ENCODE measurements at places on chromosomes 11 and 22.

- no peak for DNase-seq
Observed at GRCh38 chr11:110034806-110035205, 58.4 kb upstream of the ZC3H12C start.

GRCh38 chr11:126497581-126498122 is 142.2 kb downstream of the ST3GAL4 start:
- no peak for DNase-seq

DNA sequence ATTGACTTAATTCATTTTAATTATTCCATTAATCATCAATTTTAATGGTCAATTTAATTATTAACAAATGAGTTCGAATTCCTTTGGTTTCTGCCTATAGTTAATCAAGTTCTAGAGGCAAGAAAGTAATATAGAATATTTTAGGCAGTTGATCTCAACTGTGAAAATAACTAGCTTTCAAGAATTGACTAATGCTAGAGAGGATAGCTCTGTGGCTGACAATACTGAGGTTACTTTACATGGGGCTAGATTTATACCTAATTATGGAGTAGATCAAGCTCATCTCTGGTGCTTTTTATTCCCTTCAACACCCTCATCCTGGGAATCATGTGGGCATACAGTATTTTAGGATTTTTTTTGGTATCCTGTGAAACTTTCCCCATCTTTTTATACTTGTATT is 259.4 kb downstream of the GRM5 start:
- DNase-seq, result no peak

- no peak for DNase-seq
Observed at GRCh38 chr11:134800826-134801225, 388.8 kb upstream of the B3GAT1 start.

DNA sequence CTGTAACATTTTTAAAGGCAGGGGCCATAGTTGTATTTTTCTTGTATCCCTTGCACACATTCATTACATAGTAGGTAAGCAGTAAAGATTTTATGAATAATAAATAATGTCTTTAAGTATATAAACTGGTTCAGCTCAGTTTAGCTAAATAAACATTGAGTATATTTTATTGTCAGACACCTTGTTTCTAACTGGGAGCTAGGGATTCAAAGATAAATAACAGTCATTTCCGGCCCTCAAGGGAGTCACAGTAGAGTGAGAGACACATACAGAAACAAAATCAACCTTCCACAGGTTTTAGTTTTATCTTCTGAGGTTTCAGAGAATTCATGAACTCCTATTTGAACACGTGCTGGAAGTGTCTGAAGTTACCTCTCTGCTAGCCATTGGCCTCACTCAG is 760.2 kb downstream of the DLG2 start:
- no peak for DNase-seq

DNA sequence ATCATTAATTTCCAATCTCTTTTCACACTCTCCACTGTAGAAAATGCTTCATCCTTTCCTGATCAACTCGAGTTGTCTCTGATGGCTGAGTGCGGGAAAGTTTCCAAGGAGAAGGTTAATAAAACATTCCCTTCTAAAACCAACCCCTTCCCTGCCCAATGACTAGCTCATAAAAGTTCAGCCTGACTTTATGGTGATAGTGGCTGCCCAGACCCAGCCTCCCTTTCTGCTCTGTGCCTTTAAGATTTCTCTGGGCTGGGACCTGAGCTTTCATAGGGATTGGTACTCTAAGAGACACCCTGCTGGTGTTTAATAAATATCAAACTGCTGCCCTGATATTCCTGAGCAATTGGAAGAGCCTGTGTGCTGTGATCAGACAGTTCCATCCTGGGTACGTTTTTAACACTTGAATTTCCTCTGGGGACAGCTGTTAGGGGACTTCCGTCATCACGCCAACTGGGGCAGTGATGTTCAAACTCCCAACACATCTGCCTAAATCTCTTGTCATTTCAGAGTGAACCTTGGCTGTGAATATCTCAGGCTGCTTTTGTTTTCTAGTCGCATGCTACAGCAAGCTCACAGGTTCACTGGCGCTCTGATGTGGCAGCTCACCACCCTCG is 195.0 kb upstream of the KIRREL3 start:
- no peak for DNase-seq

DNA sequence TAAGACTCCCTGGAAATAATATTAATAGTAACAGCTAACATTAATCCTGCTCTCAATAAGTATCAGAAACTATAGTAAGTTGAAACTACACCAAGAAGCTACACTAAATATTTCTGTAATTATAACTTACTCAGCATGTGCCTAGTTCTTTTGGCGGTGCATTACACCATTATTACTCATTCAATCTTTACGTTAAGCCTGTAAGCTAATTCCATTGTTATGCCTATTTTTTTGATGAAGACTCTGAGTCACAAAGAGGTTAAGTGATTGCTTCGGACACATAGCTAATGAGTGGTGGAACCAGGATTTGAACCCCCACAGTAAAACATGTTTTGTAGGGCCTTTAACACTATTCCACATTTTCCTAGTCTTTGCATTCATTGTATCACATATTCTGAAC is 111.6 kb downstream of the RASSF10 start:
- DNase-seq, result no peak

DNA sequence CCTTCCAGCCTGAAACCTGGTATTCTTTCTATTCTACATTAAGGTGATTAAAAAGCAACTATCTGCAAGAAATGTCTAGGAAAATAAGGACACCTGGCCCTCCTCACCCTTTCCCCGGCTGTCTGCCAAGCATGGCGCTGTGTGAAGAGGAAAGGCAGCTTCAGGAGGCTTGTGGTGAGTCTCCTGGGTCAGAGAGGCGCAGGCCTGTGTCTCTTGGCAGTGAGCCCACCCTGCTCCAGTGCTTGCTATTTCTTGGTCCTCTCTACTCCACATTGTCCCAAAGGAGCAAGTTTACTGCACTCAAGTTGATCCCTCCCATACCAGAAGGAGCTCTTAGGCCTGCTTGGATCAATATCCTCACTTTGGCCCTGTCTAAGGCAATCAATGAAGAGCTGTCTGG is 520.7 kb upstream of the B3GAT1 start:
- no peak for DNase-seq

DNA sequence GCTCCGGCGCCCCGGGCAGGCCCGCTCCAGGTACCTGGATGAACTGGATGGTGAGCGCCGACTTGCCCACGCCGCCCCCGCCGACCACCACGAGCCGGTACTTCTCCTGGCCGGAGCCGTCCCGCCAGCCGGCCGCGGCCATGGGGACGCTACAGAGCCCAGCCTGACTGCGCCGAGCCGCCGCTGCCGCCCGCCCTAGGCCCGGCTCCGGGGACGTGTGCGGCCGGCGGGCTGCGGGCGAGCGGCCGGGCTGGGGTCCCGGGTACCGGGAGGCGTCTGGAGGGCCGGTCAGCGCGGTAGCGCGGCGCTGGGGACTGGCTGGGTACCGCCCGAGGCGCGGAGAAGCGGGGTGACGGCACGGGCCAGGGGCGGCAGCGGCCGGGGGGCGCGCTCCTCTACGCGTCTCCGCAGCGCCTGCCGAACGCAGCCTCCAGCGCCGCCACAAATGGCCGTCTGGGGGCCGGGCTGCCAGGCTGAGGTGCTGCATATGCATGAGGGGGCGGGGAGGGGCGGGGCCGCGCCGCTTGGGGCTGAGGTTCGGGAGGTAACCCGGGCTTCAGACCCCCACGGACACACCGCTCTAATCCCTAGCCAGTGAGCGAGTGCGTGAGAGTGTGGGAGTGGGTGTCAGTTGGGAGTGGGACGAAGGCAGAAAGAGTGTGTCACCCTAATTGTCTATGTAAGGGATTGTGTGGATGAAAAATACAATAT is at the start of gene RRAS2:
TSS of gene RRAS2 (minus strand) at position 455 of the 711 bp plus-strand sequence. CDS start at position 142, 313 bp downstream.
- DNase-seq, result peak; percentile 66

DNA sequence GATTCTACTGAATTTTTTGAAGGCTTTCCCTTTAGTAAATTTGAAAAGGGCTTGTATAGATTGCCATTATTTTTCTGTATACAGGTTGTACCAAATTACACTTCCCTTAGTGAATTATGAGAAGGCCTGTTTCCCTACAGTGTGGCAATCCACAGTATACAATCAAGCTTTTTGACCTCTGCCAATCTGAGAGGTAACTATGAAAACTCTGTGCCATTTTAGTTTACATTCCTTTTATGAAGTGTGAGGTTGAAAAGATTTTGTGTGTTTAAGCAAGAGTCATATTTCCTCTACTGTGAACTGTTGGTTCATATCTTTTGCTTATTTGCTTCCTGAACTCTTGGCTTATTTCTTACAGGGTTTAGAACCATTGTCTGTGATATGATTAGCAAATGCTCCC is 432.5 kb downstream of the KCNA4 start:
- DNase-seq, result no peak

DNA sequence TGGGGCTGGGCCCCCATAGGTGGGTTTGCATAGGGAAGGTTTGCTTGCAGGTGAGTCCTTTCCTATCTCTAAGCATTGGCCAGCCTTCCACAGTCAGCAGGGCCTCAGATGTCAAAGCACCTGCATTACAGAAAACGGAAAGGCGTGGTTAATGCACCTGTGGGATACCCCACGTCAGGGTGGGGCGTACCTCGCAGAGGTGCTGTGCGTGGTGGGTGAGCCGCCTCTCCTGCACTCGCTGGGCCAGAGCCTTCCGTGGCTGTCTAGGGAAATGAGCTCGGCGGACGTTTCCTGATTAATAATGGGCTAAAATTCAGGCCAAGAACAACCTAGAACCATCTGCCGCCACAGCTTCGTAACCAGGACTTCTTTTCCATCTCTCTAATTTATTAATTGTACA is 32.3 kb downstream of the ST14 start:
- no peak for DNase-seq

DNA sequence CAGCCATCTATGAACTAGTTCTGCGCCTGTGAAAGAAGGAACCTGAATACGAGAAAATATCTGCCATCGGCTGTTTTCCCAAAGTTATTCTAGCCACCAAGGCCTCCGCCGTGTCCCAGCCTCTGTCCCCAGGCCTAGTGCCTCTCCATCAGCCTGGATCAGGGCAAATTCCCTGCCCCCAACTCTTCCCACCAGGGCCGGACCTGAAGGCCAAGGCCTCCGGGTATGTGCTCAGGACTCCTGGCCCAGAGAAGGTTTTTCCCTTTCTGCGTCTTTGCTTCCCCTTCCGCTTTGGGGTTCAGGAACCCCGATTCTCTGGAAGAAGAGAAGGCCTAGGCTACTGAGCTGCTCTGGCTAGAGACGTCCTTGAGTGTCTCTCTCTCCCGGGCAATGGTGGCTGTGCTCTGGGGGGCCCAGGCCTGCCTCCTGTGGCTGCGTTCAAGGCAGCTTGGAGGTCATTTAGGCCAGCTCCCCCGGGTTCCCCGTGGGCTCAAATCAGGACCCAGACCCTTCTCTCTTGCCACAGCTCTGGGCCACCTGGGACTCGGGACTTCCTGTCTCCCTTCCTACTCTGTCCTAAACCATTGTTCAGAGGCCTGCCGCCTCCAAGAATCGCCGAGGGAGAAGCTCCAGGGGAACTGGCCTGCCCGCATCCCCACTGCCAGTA is 1.6 kb downstream of the ALX4 start:
- DNase-seq, result no peak

DNA sequence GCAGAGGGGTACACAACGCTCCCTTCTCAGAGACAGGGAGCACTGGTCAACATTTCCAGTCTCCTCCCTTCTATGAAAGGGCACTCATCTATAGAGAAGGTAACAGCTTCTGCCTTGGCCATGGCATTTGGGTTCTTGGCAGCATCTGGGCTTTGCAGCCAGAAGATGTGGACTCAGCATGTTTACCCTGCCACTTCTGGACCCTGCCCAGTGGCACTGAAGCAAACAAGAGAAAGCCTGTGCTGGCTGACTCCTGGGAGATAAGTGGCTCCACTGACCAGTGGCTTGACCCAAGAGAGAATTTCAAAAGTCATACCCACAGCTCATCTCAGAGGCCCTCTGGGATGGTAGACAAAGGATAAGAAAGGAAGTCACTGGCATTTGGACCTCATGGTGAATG is 8.0 kb downstream of the CSNK2A3 start:
- no peak for DNase-seq

DNA sequence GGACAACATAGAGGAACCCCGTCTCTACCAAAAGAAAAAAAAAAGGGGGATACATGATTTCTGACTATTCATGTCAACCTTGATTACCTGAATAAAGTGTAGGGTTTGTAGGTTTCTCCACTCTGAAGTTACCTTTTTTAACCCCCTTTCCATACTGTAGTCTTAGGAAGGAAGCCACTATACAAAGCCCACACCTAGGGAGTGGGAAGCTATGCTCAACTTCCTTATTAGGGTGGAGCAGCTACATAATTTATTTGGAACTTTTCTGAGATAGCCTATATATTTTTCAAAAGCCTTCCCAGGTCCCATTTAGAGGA is 582 bp upstream of the ATP6V1E1 start:
- no peak for DNase-seq

DNA sequence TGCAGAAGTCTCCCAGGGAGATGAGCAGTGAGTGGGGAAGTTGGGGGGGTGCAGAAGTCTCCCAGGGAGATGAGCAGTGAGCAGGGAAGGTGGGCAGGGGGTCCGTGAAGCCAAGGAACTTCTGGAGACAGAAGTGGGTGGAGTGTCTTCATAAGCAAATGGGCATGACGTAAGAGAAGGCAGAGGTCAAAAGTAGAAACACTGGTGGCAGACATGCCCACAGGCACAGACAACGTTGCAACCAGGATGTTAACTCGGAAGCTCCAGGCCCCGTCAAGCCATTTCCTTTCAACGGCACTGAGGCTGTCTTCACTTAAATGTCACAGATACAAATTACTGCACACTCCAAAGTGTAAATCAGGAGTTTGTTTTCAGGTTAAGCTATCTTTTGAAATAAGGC is 186.1 kb downstream of the SHANK2 start:
- DNase-seq, result no peak

- no peak for DNase-seq
Observed at GRCh38 chr11:112477152-112477551, 216.5 kb upstream of the PLET1 start.

GRCh38 chr11:72551571-72551970 is 117.2 kb upstream of the CLPB start:
- DNase-seq, result no peak

GRCh38 chr22:27868732-27869282 is 50.2 kb downstream of the PITPNB start:
- DNase-seq, result no peak

DNA sequence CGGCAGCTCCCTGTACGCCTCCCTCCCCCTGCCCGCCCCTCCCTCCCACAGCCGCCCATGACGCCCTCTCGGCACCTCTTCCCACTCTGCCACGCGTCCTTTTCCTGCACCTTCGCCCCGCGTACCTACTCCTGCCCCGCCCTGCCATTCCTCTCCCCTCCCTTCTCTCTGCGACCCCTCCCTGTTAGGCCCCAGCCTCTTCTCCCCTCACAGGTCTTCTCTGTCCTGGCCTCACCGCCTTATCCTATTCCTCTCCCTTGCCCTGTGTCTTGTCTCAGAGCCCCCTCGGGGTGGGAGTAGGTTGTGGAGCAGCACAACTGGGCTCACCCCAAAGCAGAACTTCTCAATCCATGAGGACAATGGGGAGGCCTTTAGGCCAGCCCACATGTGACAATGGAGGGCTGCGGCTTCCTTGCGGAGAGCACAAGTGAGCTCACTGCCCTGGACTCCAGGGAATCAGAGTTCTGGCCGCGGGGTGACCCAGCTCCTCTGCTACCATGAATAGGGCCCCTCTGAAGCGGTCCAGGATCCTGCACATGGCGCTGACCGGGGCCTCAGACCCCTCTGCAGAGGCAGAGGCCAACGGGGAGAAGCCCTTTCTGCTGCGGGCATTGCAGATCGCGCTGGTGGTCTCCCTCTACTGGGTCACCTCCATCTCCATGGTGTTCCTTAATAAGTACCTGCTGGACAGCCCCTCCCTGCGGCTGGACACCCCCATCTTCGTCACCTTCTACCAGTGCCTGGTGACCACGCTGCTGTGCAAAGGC is 539 bp downstream of the SLC35C1 start:
- DNase-seq, result no peak

- no peak for DNase-seq
Observed at GRCh38 chr11:17649261-17649660, 70.1 kb upstream of the MYOD1 start.

All from stimulated activated CD4-positive, alpha-beta T cell treated with anti-CD3 and anti-CD28 coated beads, Interleukin-1b, Interleukin-23, amount 100 ng/mL, for 4 hours (primary cell).